ENCODE measurements at places on chromosomes 1 and 21.

DNA sequence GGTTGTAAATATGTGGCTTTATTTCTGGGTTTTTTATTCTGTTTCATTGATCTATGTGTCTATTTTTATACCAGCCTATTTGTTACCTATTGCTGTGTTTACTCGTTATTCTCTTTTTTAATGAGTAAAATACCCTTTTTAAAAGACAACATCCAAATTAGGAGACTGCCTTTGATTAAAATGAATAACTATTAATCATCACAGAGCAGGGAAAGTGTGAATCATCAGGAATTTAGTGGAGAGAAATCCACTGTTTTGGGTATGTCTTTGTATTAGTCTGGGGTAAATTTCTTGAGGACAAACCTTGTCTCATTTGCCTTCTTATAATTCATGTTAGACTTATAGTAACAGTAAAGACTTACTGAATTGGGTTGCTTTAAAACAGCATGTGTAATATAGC is 12.1 kb downstream of the DISC1 start:
- no peak for DNase-seq

DNA sequence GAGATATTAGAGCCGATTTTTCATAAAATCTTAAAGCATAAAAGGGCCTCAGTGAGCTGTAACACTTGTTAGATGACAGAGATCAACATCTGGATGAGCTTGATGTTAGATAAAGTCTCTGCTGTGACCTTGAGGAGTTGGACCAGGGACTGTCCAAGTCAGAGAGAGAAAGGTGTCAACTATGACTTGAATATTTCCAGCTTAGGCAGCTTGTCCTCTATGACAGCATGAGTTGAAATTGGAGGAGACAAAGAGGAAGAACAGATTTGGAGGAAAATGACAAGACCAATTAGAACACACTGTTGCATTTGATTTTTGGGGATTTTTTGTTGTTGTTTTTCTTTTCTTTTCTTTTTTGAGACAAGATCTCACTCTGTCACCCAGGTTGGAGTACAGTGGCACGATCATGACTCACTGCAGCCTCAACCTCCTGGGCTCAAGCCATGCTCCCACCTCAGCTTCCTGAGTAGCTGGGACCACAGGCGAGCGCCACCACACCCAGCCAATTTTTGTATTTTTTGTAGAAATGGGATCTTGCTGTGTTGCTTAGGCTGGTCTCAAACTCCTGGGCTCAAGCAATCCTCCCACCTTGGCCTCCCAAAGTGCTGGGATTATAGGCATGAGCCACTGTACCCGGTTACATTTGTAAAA is 35.3 kb upstream of the CLIC4 start:
- DNase-seq = no peak

- DNase-seq = no peak
These were observed 3.6 kb upstream of the CRABP2 start for GRCh38 chr1:156709031-156709430.

DNA sequence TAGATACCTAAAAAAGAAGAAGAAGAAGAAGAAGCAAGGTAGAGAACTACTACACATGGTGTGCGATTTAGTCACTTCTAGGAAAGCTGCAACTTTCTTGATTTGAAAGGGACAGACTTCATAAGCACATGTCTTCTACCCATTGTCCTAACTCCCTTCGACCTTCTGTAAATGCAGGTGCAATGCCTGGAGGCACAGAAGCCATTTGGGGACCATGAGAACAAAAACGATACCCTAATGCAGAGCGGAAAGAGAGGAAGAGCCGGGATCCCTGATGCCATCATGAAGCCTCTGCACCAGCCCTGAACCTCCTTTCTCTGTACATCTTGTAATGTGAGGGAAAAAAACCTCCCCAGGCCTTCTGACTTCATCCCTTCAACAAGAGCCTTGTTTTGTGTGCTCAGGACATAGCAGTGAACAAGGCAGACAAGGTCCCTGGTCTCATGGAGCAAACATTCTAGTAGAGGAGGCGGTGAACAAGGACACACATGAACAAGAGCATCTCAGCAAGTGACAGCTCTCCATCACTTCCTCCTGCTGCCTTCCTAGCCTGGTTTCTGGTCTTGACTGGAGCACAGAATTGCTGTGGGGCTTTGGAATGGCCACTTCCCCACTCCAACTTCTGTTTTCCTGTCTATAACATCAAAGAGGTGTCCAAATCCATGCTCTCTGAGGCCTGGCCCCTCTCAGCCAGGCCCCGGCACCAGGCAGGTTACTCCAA is 5.5 kb upstream of the LAPTM5 start:
- no peak for DNase-seq

- DNase-seq = no peak
These were observed 838.2 kb upstream of the RGS18 start for GRCh38 chr1:191320062-191320461.

DNA sequence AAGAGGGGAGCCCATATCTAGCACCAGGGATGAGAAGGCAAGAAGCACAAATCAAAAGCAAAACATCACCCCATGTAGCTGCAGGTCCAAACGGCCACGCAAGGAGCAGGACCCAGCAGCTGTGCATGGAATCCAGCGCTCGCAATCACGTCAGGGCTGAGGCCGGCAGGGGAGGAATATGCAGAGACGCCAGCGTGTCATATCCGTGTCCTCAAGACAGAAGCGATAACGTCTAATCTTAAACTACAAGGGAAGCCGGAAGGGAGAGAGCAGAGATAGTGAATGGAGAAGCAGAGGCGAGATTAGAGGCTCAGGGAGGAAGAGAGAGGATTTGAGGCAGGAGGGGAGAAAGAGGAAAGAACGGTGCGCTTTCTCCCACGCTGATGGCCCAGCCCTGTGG is 39.1 kb downstream of the FBXO2 start:
- no peak for DNase-seq

GRCh38 chr1:18870957-18871356 is 11.5 kb upstream of the TAS1R2 start:
- no peak for DNase-seq

DNA sequence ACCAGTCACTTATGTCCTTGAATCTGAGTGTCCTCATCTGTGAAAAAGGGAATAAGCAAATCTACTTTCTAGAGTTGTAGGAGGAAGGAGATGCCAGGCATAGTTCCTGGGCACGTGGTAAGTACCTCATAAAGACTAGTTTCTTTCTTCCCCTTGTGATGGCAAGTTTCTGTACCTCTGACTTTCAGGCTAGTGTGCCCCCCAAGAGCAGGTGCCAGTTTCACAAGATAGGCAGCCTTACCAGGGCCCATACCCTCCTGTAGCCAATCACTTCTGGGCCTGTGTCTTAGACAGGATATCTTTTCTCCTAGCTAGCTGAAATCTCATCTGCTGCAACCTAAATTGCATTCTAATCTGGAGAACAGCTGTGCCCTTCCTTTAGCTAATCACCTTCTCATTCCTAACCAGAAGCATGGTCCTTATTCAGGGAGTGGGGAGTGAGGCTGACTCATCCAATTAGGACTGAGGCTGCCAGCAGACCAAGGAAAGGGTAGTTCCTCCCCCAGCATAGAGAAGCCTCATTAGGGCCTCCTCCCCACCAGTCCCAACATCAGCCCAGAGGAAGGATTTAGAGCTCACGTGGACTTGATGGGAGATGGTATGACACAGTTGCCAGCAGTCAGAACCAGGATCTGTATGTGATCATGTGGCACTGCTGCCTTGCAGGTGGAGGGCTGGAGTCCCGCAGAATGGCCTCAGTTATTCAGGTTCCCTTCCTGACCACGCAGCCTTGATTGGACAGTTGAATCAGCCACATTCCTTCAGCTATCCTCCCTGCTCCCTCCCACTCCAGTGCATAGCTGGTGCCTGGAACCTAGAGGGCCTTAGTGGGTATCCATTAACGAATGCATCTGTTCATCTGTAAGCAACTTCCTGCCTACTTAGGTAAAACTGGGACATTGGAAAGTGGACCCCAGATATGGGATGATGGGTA is 7.9 kb downstream of the KLHDC8A start:
- no peak for DNase-seq

DNA sequence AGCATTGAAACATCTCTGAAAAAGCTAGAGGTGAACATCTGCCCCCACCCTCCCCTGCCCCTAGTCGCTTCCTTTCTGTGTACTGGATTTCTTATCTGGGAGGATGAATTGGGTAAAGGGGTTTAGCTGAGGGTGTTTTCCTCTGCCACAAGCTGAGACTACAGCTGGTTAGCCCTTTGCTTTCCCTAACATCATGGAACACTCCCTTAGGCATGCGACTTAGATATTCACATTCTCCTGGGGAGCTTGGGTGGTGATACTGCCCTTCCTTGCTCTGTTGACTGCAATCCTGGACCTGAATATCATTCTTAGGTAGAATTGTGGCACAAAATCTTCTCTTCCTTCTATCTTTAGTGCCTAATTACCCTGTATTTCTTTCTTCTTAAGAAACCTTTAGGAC is 117.4 kb upstream of the KIAA0040 start:
- DNase-seq = no peak

DNA sequence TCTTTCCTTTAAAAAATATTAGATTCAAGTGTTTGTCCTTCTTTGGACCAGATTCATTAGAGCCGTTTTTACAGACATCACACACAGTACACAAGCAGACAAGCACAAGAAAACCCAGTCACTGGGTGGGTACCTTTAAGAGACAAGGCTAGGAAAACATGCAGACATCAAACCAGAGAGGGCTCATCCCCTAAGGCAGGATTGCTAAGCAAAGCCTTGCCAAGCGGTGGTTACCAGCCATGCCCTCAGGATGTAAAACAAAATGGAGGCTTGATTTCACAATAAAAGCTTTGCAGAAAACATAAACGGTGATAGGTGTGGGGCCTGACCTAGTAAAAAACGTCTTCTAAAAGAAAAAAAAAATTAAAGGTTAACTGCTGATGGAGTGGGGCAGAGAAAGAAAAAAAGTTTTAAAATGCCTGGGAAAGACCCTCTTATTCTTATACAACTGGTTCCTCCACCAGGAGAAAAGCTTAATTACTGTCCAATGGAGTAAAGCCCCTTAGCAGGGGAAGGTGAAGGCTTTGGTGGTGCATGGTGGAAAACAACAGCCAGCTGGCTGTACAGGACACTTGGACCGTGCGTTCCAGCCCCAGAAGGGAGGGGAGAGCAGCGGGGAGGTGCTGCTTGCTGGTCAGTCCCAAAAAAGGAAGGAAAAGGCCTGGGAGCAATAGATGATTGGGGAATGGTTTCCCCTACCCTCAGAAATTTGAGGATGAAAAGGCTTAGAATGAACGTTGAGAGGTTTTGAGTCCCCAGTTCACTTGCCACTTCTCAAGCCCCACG is 30.4 kb upstream of the FMO1 start:
- no peak for DNase-seq

DNA sequence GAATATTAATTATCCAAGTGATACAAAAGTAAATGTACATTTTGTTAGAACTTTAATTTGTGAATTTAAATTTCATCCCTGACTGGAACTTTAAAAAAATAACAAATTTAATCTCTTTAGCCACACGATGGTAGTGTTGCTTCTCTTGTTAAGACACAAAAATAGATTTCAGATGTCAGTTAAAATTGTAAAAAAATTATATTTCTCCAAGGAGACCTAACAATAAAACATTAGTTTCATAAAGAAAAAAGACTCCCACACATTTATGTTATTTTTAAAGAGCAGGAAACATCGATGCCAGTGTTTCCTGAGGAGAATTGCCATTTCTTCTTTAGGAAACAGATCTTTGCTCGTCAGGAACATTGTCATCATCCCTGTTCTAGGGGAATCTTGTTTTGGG is 74.0 kb upstream of the DEPDC1 start:
- no peak for DNase-seq

DNA sequence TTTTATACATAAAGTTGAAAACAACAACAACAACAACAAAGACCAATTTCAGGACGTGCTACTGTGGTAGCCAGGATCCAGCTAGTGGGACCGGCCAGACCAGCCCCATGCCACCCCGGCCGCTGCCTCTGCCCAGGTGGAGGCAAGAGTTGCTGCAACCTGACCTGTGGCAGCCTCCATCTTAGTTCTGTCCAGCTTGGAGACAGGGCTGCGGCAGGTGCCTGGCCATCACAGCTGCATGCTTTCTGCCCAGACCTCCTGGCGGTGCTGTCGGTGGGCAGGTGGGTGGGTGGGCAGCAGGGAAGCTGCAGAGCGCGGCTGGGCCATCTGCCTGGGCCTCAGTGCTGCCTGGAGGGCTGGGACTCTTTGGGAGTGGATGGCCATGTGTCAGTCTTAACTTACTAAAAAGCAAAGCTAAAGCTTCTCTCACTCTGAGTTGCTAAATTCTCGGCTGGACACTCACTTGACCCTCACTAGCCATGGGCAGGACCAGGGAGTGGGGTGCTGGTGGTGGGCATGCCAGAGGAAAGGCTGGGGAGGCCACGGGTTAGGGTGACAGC is 38.6 kb downstream of the KIAA1614 start:
- no peak for DNase-seq

- DNase-seq = no peak
These were observed 563 bp downstream of the QSOX1 start for GRCh38 chr1:180155182-180155682.

DNA sequence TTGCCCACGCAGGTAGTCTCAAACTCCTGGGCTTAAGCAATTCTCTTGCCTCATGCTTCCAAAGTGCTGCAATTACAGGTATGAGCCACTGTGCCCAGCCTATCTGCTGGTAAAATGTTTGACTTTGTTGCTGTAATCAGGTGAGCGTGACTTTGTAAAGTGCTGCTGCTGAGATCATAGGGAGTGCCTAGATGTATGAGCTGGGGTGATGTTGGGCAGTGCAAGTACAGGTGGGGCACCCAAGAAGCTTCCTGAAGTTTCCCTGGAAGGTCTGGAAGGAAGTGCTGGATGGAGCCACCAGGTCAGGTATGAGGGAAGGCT is 43.1 kb downstream of the KIF21B start:
- no peak for DNase-seq

- no peak for DNase-seq
These were observed 111.1 kb downstream of the NAV1 start for GRCh38 chr1:201649761-201650622.

- DNase-seq = no peak
These were observed 245.7 kb downstream of the PTBP2 start for GRCh38 chr1:96967311-96967710.
